Tibial artery (tissue), 4 donors: ENCODE measurements at places on chromosomes 5 and 9.

DNA sequence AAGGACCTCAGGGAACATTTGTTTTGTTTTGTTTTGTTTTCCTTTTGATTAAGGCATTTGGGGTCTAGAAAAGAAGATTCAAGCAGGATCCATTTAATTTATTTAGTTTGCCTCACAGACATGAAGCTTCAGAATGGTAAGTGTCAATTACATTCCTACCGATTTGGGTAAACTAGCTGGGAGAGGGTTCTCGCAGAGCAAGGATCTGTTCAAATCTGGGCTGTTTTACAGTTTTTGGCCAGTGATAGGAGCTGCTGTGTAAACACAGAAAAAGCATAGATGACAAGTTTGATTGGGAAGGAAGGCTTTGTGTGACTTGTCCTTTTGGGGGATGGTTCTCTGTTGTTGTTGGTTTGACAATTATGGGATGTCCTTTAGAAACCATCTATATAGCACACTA lies 470.3 kb upstream of the WWC1 start:
- DNase-seq = no peak

DNA sequence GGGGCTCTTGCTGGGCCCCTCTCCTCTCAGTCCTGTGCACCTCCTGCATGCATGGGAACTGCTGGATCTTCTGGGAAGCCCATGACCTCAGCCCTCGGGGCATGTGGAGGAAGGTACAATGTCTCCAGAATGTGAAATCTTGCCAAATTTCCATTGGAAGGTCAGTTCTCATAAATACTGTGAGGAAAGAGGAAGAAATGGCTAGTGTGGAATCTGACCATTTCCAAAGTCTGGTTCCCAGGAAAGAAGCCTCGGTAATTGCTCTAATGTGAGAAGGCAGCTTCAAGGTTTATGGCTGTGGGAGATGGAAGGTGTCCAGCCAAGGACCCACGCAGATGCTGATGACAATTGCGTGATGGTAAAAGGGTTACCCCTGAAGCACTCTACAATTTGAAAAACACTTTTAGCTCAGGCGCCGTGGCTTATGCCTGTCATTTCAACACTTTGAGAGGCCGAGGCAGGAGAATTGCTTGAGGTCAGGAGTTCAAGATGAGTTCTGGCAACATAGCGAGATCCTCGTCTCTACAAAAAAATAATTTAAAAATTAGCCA lies 8.1 kb upstream of the IL17B start:
- no peak for DNase-seq

DNA sequence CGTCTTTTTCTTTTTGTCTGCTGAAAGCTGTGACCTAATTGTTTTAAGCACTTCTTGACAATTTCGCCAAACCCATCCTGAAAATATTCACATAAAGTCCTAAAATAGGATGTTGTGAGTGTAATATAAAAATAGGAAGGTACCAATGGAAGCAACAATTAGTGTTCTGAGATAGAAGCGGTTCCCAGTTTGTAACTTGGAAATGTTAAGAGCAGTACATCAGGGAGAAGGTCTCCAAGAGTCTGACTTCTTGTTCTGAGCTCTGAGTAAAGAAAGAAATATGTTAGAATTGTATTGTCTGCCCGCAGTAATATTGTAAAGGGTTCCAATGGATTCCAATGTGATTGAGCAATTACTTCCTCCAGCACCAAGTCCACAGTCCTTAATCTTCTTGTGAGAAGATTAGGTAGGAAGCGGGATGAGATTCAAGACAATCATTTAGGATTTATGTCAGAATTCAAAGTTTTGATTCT lies 3.9 kb downstream of the VCAN start:
- DNase-seq = no peak

DNA sequence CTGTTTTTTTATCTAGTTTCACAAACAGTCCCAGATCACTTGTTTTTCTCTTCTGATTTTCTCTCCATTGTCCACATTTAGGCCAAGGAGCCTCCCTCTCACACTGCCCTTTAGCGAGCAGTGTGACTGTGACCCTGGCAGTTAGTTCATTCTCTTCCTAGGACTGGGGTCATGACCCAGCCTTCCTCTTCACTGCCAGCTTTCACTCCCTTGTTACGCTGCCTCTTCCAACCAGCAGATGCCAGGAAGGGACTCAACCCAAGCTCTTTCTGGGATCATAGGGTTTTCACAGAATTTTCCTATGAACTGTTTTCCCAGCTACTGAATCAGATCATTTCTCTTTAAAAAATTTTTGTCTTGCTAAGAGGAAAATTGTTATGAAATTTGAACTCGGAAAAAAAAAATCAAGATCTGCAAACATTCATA lies 70.9 kb downstream of the LMNB1 start:
- peak; percentile 61 for DNase-seq

GRCh38 chr9:25845867-25846266 lies 167.6 kb upstream of the TUSC1 start:
- no peak for DNase-seq

DNA sequence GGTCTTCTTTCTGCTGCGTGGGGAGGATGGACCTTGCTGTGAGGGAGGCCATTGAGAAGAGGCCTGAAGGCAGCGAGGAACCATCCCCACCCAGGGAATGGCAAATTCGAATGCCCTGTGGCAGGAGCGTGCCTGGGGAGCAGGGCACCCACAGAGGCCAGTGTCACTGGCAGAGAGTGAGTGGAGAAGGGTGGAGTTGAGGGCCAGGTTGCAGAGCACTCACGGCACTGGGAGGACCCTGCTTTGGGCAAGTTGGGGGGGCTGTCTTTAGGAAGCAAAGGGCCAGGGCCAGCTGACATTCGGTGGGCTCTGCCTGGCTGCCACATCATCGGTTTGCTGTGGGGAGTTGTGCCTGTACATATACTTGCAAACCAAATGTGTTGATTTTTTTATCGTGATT lies 47.2 kb downstream of the SYK start:
- no peak for DNase-seq

- DNase-seq = no peak
Observed at GRCh38 chr5:177313561-177314259, 2.0 kb upstream of the MXD3 start.

- no peak for DNase-seq
Observed at GRCh38 chr5:68898951-68899471, 194.8 kb upstream of the SLC30A5 start.

GRCh38 chr9:38343552-38343951 lies 49.0 kb upstream of the ALDH1B1 start:
- no peak for DNase-seq

DNA sequence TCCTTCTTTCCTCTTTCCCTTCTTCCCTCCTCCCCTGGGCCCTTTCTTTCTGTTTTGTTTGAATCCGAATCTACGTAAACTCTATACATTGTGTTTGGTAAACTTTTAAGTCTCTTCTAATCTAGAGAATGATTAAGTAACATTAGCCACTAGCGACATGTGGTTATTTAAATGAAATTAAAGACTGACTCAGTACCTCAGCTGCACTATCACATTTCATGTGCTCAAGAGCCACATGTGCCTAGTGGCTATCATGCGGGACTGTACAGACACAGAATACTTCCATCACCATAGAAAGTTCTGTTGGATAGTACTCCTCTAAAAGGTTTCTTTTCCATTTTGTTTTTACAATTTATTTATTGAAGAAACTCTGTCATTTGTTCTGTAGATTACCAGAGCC lies 29.0 kb downstream of the DCTN4 start:
- DNase-seq = no peak

GRCh38 chr5:157670662-157671591 lies at the start of gene C5orf52:
TSS of gene C5orf52 (plus strand) at chr5:157671533. CDS start at chr5:157671615, 82 bp downstream.
- no peak for DNase-seq

GRCh38 chr5:96431376-96432187 lies 1.5 kb downstream of the PCSK1 start:
- DNase-seq = no peak

DNA sequence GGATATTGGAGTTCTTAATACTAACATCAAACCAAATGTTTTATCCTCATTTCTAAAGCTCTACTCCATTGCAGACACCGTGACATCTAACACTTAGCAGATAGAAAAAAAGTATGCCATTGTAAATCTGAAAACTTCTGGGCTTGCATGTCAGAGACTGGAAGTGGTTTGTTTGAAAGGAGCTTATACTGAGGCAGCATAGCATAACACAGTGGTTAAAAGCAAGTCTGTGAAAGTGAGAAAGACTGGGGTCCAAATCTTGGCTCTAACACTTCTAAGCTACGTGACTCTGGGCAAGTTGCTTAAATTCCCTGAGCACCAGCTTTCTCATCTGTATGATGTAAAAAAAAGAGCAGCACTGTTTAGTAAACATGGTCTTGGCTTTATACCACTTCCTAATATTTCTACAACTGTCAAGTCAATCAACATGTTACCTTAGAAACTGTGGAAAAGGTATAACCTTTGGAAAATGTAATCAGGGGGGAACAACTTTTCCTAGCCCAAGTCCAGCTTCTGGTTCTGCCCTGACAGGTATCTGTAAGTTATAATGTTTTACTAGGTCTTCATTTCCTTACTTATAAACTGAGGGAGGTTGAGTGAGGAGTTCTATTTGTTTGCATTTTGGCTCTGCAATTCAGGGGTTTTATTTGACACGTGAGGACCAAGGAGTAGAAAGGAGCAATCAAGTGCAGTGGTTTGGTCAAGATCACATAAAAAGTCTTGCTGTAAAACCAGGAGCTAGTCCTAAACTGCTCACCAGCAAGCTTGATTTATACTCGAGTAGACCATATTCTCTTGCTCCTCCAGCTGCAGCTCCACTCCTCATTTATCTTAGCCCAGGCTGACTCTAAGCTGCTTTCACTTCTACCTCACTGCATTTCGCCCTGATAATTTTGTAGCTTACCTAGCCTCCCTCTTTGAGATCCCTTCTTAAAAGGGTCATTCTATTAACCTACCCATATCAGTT lies 541.0 kb downstream of the RAB3C start:
- DNase-seq = no peak

- peak; percentile 35 for DNase-seq
Observed at GRCh38 chr9:35791297-35791921, at the start of gene NPR2. TSS of gene NPR2 (plus strand) at chr9:35791591. CDS start at chr9:35792409, 818 bp downstream.

- DNase-seq = no peak
Observed at GRCh38 chr5:88594441-88594840, 288.5 kb downstream of the MEF2C start.

GRCh38 chr5:23332650-23333251 lies 174.7 kb upstream of the PRDM9 start:
- no peak for DNase-seq

- DNase-seq = no peak
Observed at GRCh38 chr9:113349445-113350094, at the start of gene BSPRY. TSS of gene BSPRY (plus strand) at chr9:113349541. CDS start at chr9:113349580, 39 bp downstream.

- peak; percentile 62 for DNase-seq
Observed at GRCh38 chr5:100900142-100900795, 2.8 kb downstream of the ST8SIA4 start.

DNA sequence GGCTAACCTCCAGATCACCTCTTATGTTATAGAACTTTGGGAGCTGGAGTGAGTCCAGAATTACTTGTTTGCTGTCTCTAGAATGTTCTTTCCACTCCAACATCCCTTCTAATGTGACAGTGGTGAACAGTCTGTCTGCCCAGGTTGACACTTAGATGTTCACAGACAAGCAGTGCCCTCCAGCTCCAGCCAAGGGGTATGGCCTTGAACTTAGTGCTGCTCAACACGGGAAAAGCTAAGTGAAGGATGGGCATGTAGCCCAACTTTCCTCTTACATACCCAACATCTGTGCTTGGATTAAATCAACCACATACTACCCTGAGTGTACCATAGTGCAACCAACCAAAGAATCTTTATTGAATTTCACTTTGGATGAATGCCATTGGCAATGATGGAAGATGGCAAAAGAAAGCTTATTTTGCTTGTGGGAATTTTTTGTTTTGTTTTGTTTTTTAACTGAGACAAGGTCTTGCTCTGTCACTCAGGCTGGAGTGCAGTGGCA lies 201.2 kb downstream of the NXNL2 start:
- DNase-seq = no peak

DNA sequence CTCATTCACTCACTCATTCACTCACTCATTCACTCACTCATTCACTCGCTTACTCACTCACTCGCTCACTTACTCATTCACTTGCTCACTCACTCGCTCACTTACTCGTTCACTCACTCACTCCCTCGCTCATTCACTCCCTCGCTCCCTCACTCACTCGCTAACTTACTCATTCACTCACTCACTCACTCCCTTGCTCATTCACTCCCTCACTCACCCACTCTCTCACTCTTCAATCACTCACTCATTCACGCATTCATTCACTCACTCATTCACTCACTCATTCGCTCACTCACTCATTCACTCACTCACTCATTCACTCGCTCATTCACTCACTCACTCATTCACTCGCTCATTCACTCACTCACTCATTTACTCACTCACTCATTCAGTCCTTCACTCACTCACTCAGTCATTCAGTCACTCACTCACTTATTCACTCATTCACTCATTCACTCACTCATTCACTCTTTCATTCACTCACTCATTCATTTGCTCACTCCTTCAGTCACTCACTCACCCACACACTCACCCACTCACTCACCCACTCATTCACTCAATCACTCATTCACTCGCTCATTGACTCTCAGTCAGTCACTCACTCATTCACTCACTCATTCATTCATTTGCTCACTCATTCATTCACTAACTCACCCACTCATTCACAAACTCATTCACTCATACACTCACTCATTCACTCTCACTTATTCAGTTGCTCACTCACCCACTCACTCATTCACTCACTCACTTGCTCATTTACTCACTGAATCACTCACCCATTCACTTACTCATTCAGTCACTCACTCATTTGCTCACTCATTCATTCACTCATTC lies 36.0 kb upstream of the NOTCH1 start:
- DNase-seq = no peak

GRCh38 chr5:149313151-149313841 lies 32.0 kb upstream of the GRPEL2 start:
- no peak for DNase-seq

DNA sequence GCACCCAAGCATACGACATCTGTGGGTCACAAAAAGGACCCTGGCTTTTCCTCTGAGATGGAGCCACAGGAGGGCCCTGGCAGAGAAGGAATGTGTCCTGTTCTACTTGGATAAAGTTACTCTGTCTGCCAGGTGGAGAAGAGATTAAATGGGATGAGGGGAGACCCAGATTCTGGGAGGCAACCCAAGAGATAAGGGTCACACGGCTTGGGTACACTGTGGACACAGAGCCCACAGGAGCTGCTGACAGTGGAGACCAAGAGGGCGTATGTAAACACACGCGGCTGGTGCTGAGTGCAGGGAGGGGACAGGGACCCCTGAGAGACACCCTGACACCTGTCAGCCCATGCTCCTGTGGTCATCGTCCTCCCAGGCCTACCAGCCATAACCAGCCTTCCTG lies 6.2 kb downstream of the CDK20 start:
- DNase-seq = no peak

DNA sequence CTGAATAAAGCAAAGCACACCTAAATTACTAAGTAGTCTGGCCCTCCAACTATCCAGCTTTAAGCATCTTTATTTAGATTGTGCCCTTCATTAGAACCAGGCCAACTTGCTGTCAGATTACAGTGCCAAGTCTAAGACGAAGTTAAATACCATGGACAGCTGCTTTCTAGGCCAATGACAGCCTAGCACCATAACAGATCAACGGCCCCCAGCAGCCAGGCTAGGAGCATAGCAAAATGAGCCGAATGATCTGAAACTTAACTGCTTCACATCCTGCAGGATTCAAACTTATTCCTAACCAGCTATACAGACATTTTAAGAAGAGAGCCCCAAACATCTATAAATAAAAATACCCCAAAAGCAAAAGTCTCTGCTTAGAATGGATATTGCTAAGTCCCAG lies 6.8 kb downstream of the SLC24A2 start:
- no peak for DNase-seq
